Activated gamma-delta T cell treated with Interleukin-2 at 50 U/mL for 16 hours (primary cell): ENCODE measurements at places on chromosomes 5 and 9.
A peak's percentile ranks its signal among the peaks of the same experiment; 100 is the strongest.

- DNase-seq, result no peak
These were observed 6.1 kb upstream of the AFAP1L1 start for GRCh38 chr5:149265597-149265996.

DNA sequence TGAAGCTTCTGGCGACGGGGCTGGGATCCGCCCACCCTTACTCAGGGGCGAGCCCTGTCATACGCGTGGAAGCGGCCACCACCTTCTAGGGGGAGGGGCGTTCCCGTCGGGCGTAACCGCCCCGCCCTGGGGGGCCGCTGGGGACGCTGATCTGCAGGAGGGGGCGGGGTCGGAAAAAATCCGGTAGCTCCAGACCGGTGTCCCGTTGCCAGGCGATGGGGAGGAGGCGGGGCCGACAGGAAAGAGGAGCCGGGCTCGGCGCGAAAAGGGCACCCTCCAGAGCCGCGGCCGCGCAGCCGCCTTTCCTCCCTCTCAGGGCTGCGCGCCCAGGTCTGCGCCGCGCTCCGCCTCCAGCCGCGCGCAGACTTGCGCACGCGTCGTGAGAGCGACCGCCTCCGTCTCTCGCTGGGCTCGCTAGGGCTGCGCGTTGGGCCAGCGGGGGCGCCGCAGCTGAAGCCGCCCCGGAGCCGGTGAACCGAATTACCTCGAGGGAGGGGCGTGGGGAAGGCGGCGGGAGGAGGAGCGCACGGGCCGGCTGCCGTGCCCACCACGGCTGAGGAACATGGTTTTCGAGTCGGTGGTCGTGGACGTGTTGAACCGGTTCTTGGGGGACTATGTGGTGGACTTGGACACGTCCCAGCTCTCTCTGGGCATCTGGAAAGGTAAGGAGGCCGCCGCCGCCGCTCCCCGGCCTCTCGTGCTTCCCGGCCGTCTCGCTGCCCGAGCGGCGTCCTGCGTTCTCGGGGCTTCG lies at the start of gene VPS13A:
Gene VPS13A (plus strand): TSS at position 392 of the 751 bp plus-strand sequence. CDS start 171 bp downstream, at position 563.
- DNase-seq, result peak; percentile 88

DNA sequence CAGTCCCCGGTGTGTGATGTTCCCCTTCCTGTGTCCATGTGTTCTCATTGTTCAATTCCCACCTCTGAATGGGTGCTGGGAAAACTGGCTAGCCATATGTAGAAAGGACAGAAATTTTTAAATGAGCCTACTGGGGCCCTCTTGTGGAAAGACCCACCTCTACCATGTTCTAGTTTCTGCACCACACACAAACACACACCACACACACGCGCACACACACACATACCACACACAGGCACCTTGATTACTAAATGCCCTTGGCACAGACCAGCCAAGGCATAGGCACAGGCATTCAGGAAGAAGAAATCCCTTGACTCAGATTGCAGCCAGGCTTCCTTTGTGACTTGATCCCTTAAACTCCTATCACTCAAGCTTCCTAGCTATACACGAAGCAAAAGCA lies 60.5 kb downstream of the SIL1 start:
- DNase-seq, result no peak

- DNase-seq, result no peak
These were observed 77.8 kb upstream of the RAPGEF1 start for GRCh38 chr9:131817627-131818026.

- no peak for DNase-seq
These were observed 6.4 kb upstream of the LHX2 start for GRCh38 chr9:124005029-124005771.

DNA sequence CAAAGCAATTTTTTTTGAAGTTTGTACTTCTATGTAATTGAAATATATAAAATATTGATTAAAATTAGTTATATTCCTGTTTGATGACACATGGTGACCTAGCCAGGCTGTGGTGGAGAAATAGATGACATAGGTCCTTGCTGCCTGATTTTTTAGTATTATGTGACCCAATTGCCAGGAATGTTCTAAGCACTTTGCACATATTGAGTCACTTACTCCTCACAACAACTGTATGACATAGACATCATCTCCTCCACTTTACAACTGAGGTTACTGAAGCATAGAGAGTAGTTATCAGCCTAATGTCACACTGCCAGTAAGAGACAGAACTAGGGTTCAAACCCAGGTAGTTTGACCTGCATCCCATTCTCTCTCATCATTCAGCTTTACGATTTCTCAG lies 26.2 kb upstream of the SNX18 start:
- DNase-seq, result no peak

DNA sequence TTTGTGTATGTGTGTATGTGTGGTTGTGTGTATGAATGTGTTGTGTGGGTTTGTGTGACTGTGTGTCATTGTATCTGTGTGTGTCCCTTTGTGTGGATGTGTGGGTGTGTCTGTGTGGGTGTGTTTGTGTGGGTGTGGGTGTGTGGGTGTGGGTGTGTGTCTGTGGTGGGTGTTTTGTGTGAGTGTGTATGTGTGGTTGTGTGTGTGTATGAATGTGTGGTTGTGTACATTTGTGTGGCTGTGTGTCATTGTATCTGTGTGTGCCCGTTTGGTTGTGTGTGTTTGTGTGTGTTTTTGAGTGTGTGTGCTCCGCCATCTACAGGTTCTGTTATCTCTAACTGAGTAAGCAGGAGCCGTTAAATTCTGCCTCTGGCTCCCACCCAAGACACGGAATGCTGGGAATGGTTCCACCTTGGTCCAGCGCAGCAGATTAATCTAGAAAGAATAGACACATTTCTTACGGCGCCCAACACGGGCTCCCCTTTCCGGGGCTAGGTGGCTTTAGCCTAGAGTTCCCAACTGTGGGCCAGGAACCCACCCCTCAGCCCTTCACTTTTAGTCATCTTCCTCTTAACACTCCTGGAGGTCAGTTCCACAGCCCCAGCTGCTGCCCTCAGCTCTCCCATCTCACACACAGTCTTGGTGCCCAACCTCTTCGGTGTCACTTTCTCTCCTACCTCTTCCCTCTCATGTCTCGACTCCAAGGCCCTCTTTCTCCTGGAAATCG lies 197.1 kb downstream of the TTLL11 start:
- DNase-seq, result no peak

GRCh38 chr5:17766031-17766430 lies 131.8 kb downstream of the TAF11L14 start:
- no peak for DNase-seq

DNA sequence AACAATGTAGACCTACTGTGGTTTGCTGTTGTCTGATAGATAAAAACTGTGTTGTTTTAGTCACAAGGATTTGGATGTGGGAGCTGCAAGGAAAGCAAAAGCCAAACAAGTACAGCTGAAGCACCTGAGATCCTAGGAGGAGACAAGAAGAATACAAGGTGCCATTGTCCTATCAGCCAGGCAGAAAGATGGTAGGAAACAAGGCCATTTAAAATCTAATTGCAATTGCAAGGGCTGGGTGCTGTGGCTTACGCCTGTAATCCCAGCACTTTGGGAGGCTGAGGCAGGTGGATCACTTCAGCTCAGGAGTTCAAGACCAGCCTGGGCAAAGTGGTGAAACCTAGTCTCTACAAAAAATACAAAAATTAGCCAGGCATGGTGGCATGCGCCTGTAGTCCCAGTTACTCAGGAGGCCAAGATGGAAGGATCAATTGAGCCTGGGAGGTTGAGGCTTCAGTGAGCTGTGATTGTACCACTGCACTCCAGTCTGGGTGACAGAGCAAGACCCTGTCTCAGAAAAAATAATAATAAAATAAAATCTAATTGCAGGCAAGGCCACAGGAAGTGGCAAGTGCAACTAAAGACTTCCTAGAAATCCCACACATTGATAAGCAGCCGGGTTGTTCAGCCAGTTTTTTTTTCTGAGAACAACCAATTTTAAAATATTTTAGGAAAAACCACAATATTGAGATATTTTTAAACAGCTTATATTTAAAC lies 22.6 kb downstream of the DOCK8 start:
- no peak for DNase-seq

DNA sequence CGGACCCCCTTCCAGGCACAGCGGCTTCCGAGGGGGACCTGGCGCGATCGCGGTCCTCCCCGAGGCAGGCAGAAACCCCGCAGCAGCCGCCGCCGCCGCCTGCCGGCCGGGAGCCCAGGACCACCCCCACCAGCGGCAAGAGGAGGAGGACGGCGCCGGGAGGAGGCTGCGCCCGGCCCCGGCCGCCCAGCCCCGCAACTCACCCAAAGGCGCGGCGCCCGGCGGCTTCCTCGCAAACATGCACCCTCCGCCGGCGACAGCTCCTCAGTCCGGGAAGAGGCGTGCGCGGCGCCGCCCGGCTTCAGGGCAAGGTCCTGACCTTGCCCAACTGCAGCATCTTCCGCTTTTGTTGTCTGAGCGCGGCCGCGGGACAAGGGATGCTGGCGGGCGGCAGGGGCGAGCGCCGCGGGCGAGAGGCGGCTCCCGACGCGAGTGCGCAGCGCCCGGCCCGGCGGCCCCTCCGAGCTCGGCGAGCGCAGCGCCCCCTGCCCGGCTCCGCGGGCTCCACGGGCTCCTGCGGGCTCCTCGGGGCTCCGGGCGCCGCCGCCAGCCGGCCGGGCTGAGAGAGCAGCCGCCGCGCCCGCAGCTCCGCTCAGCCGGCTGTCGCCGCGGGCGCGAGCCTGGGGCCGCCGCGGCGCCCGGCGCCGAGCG lies 507 bp downstream of the CTNND2 start:
- DNase-seq, result no peak

- no peak for DNase-seq
These were observed 9.8 kb upstream of the NTRK2 start for GRCh38 chr9:84659773-84660172.

GRCh38 chr5:79143684-79144379 lies 32.2 kb downstream of the BHMT start:
- DNase-seq, result no peak

- DNase-seq, result no peak
These were observed 26.9 kb downstream of the SPEF2 start for GRCh38 chr5:35644543-35644942.

- no peak for DNase-seq
These were observed 454.7 kb downstream of the SPATA31D1 start for GRCh38 chr9:82443312-82443711.

GRCh38 chr5:38420691-38421390 lies 135.6 kb downstream of the LIFR start:
- no peak for DNase-seq

- no peak for DNase-seq
These were observed 167.1 kb downstream of the PAM start for GRCh38 chr5:102922111-102922720.

DNA sequence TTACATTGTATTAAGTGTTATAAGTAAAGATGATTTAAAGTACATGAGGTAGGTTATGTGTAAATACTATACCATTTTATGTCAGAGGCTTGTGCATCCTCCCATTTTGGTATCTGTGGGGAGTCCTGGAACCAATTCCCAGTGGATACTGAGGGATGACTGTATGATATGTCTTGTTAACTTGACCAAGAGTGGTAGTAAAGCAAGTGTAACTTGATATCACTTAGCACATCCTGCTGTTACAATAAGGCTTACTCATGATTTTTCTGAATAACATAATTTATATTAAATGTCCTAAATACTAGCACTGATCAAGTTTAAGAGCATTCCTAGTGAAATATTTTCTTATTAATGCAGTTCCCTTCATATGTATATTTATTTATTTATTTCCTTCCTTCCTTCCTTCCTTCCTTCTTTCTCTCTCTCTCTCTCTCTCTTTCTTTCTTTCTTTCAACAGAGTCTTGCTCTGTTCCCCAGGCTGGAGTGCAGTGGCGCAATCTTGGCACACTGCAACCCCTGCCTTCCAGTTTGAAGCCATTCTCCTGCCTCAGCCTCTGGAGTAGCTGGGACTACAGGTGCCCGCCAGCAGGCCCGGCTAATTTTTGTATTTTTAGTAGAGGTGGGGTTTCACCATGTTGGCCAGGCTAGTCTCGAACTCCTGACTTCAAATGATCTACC lies 7.5 kb downstream of the NDFIP1 start:
- no peak for DNase-seq

GRCh38 chr5:34915856-34916192 lies 313 bp downstream of the BRIX1 start:
- DNase-seq, result no peak

DNA sequence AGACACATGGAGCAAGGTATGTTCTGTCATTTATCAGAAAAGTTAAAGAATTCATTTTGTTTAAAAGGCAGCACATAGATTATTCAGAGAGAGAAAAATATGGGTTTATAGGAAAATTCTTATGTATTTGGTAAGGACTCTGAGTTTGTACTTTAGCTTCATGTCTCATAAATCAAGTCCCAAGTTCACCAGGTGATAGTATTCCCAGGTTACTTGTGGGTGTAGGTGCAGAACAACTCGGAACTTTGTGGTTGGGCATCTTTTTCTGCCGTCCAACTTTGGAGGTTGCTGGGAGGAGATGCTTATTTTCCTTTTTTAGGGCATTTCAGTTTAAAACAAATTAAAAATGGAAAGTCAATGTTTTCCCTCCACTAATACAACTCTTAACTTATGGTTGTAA lies 269.8 kb upstream of the DMRT1 start:
- DNase-seq, result no peak

GRCh38 chr9:13555516-13555915 lies 276.0 kb upstream of the MPDZ start:
- no peak for DNase-seq

DNA sequence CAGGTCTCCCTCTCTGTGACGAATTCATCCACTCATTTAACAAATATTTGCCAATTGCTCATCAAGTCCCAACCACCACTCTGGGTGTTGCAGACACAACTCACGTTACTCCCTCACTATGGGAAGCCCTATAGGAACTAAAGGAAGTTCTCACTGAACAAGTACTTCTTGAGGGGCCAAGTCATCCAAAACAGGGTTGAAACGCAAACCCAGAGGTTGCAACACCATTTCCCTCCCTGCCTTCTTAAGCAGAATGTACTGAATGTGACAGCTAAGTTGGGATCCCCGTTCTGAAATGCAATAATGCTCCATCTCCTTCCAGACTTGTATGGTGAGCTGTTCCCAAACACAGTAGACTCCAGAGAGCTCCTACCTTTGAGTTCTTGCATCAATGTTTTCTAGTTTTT lies 34.3 kb downstream of the EPB41L4B start:
- DNase-seq, result no peak

DNA sequence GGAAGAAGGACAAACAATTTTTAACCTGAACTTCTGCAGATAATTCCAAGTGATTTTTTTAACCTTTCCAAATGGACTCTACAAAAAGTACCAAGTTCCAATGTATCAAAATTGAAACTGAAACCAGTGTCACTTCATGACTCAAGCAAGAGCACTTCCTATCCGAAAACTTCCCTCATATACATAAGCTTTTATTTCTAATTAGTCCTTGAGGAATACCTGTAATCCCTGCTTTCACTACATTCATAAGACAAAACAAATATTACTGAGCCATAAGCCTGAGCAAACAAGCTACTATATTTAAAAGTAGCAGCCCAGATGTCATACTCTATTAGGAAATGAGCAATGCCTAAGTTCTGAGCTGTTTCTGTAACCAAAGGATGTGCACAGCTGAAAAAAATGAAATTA lies 224.4 kb downstream of the EBF1 start:
- no peak for DNase-seq

GRCh38 chr5:164748861-164749260 lies 1243.4 kb downstream of the MAT2B start:
- no peak for DNase-seq

DNA sequence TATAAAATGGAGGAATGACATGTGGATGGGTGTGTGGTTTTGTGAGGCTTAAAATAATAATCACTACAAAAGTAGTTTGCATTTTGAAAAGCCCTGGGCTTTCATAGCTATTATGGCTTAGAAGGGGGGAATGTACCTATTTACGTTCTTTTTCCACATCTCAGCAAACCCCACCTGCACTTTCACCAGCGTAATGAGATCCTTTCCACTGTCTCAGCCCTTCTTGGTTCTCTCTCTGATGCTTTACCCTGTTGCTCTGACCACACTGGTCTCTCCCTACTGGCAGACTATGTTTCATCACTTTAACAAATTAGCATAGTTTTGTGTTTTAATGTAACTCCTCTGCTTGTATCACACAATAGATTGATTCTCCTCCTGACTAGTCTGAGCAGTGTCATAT lies 234.6 kb downstream of the DMRT2 start:
- DNase-seq, result no peak
